ENCODE measurements at places on chromosomes 6 and 20.

- DNase-seq = no peak
Measured at GRCh38 chr6:116355796-116356195, 15.0 kb upstream of the DSE start.

- no peak for DNase-seq
Measured at GRCh38 chr20:34042262-34042661, 48.6 kb downstream of the RALY start.

- no peak for DNase-seq
Measured at GRCh38 chr6:112439010-112439409, 91.9 kb downstream of the RFPL4B start.

DNA sequence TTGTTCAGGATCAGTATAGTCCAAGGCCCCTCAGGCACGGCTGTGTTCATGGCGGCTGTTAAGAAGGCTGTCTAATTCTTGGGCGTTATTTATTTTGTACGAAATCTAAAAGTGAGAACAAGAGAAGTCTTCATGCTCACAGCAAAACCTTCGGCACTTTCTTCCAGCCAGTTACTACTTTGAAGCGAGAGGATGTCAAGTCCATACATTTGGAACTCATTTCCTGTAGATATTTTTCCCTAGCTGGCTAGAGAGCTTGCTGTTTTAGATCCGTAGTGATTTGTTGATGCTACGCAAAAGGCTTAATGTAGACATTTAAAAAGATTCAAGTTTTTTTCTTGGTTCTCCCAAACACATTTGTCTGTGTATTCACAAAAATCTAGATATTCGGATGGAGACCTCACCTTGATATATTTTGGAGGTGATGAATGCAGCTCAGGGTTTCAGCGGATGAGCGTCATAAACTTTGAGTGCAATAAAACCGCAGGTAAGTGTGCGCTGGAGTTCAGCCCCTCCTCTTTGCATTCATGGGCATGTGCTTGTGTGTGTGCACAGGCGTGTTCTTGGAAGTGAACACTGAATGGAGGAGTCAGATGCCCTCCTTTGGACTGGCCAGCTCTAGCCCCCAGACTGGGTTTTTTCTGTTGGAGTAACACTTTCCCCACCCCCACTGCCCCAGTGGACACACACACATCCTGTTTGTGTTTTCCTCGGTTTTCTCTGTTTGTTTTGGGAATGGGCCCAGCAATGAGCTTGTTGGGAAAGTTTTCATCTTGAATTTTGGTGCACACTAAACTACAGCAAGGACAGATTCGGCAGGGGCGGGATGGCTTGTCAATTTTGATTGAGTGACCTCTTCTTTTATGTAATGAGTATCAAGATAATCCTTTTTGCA, 65.4 kb downstream of the IGF2R start:
- DNase-seq = no peak

GRCh38 chr6:118932421-118932820, 2.5 kb downstream of the MCM9 start:
- no peak for DNase-seq

- no peak for DNase-seq
Measured at GRCh38 chr6:125781314-125781868, 9.4 kb upstream of the NCOA7 start.

GRCh38 chr20:58139849-58140786, 88.3 kb downstream of the ANKRD60 start:
- DNase-seq = no peak

DNA sequence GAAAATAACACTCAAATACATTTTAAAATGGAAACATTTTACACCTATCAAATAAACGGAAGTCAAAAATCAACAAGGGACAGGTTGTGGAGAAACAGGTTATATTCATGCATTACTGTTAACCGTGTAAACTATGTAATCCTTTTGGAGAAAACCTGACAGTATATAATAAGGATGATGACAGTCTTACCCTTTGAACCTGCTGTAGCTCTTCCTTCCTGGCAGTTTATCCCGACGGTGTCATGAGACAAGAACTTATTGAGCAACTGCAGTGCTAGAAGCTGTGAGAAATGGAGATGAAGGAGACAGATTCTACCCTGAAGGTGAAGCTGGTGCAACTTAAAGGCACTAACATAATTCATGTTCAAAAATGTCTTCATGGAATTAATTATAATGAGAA, 76.7 kb downstream of the PLEKHG1 start:
- DNase-seq = no peak

- no peak for DNase-seq
Measured at GRCh38 chr6:159772196-159772595, 10.4 kb downstream of the ACAT2 start.

- no peak for DNase-seq
Measured at GRCh38 chr6:168155193-168155592, 76.2 kb upstream of the FRMD1 start.

GRCh38 chr6:169921217-169921616, 169.8 kb downstream of the ERMARD start:
- no peak for DNase-seq

DNA sequence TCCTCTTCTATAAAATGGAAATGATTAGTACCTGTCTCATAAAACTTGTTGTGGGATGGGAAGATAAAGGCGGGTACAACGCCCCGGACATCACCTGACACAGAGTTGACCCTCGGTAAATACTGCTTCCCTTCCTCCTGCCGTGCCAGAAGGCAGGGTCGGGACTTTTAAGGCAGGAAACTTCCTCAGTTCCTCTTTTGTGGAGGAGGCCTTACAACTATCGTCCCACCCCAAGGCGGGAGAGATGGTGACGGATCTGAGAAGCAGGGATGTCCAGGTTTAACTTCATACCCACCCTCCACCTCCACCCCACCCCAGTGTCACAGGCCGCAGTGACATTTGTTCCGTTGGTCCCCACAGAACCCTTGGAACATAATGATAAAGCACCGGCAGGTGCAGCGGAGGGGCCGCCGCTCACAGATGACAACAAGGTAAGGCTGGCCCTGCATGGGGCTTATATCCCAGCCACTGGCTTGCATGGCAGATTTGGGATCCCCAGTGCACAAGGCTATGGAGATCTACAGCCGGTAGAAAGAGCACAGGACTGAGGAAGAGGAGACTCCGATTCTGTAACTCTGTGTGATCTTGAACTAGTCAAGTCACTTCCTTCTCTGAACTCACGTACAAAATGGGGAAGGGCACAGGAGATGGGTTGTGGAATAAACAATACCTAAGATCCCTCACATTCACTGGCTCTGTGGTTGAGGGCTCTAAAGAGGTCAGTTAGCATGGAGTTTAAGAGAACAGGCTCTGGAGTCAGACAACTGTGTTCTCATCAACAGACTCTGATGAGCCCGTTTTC, 764 bp downstream of the DNTTIP1 start:
- DNase-seq = no peak

DNA sequence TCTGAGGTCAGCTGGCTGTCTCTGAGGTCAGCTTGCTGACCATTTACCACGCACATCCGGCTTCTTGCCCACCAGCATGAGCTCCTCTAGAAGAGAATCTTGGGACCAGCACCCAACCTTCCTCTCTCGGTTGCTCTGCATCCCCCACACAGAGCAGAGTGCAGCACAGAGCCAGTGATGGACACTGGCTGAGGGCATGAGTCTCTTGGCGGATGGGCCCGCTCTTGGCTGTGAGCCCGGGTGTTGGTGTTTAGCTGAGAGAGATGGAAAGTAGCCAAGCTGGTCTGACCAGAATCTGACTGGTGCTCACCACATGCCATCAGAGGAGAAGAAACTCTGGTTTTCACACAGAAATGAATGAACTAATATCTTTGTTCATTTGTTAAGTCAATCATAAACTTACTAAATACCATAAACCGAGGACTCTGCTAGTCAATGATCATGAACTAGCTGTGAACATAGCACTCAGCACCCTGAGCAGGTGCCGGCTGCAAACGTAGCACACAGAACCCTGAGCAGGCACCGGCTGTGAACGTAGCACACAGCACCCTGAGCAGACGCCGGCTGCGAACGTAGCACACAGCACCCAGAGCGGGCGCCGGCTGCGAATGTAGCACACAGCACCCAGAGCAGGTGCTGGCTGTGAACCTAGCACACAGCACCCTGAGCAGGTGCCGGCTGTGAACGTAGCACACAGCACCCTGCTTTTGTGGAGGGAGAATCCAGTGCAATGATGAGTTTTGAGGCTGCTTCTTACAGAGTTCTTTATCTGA, 10.4 kb upstream of the THBS2 start:
- no peak for DNase-seq

- no peak for DNase-seq
Measured at GRCh38 chr6:123848347-123848746, 44.7 kb downstream of the NKAIN2 start.

DNA sequence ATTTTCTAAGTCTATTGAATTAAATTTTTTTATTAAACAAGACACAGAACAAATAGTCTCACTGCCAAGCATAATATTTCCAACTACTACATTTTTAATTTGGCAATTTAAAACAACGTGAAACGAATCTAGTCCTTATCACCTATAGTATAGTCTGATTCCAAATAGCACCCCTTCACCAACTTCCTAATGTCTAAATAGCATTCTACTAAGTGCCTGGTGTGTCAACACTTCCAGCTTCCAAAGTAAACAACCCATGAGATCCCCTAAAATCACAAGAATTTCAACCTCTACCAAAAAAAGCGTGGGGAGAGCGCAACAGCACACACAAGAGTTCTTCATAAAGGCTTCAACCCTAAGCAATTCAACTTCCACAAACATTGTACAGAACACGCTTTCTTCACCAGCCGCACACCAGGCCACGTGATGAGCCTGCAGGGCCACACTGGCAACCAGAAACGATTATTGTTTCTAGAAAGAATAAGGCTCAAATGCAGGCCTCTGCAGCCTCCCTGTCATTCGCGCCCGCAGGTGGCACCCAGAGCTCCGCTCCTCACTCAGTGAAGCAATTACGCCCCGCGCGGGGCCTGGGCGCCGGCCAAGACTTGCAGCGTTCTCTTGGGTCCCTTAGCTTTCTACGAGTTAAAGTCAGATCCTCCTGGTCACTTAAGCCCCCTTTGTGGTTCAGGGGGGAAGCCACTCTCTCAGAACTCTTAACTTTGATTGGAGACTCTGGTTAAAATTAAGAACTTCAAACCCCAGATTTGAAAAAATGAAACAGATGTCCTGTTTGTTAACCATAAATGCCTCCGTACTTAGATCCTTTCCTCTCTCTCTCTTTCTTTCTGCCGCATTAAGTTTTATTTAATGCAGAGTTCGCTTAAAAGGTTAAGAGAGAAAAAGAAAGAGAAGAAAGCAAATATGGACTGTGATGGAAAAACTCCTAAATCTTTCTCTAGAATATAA, 18.3 kb downstream of the SIM1 start:
- DNase-seq = no peak

DNA sequence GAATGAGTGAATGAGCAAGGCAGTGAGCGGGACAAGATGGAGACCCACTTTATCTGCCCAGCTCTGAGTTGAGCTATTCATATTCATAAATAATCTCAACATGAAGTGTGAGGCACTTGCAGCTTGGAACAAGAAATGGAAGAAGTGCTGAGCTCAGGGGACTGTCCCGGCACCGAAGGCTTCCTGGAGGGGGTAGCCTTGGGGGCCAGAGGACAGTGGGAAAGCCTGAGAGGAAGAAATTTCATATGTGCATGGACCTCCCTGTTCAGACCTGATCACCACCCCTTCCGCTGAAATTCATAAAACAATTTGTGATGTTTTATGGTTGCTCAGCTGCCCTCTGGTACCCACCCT, 103.2 kb downstream of the TOX2 start:
- DNase-seq = no peak

DNA sequence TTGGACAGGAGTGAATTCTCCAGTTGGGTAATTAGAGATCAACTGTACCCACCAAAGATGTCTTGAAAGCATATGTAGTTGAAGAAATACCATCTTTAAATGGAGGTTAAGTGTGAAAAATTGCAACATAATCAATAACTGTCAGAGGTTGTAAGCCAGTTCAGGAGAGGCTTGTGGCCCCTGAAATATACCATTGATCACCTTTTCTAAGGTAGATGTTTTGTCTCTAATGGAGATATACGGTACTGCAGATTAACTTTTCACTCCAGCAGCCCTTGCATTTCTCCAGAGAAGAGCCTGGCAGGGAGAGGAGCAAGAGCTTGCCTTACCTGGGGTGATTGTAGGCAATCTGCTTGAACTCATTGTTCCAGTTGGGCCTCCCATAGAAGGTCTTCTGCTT, 48.8 kb downstream of the NOX3 start:
- DNase-seq = no peak

GRCh38 chr6:168616816-168617765, 176.1 kb downstream of the SMOC2 start:
- no peak for DNase-seq

GRCh38 chr6:111982681-111983080, 71.2 kb upstream of the CCN6 start:
- no peak for DNase-seq

DNA sequence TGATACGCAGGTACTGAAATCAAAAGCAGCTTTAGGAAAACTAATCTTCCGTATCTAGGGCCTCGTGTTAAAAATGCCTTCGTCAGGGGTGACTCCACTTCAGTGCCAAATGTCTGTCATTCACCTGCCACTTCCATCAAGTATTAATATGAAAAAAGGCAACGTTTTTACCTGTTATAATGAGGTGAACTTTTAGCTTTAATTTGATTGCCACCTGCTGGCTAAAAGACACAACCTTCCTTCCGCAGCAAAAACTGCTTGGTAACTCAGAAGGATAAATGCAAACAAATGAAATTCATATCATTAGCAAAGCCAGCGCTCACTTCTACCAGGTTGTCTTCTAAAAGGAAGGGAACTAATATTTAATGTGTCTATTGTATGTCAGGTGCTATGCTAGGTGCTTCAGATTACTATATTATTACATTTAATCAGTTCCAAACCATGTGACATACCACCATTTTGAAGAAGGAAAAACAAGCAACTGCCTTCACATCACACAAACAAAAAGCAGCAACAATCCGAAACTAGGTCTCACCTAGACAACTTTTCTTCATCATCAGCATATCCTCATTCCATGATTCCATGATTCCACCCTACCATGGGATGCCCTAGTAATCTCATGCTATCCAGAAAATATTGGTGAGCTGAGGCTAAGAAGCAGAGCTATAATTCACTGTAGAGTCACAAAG, 20.6 kb upstream of the ARHGAP18 start:
- DNase-seq = no peak
